Occipital lobe (tissue), 3 donors: ENCODE measurements at places on chromosomes 12 and 14. TPM values are rescaled to one million over a fixed set of nuclear protein-coding genes. Genes with fewer than 3 reads are reported as not detected.

Gene CAPZA3
- total RNA-seq, result not detected

Gene NELL2
- 1,331 TPM for total RNA-seq

Gene PPP1R1A
- total RNA-seq, result 6.7 TPM

Gene KRT2
- not detected for total RNA-seq

Gene KRT78
- 1.9 TPM for total RNA-seq

- DNase-seq, result no peak
Measured at GRCh38 chr12:111242184-111242583, 126.7 kb downstream of the PHETA1 start.

DNA sequence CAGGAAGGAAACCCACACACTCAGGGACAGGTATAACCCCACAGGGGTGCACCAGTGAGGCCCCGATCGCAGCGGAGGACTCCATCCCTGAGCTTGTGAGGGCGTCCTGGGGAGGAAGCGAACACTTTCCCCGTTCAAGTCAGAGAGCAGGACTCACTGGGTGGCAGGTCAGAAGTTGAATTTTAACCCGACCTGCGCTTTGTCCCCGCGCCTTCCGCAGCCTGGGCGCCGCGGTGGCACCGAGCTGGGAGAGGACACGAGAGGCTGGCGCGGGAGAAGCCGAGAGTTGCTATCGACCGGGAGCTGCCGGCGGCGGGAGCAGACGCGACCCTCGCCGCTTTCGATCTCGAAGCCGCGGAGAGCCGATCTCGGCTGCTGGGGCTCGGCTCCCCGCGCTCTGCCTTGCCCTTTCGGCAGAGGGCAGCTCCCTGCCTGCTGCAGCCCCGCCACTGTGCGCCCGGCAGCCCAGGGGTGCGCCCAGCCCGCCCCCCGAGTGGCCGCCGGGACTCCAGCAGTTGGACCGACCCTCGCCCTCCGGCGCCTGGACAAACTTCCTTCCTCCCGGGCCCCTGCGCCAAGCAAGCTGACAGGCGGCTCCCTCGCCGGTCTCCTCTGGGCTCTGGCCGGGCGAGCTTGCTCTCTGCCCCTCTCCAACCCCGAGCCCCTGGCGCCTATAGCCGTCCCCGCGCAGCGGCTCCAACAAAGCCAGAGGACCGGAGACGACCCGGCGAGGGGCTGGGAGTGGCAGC, 918 bp downstream of the LIN7A start:
- DNase-seq, result peak; percentile 50

- DNase-seq, result no peak
Measured at GRCh38 chr12:52984136-52984535, 22.1 kb upstream of the EIF4B start.

DNA sequence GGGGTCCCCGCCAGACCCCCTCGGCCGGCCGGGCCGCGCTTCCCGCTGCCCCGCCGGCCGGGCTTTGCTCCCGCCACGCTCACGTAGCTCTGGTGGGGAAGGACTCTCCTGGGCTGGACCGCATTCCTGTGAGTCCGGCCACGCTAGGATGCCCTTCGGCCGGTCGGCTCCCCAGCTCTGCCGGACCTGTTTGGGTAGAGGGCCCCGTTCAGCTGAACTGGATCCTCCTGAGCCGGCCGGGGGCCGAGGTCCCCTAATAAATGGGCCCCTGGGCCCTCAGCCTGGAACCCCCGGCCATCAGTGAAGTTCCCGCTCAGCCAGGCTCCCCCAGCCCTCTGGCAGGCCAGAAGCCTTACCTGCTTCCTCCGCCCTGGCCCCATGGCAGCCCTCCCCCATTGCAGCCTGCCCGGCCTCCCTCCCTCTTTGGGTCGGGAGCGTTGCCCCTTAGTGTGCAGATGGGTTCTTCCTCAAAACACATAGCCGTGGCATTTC, 593 bp downstream of the UNC119B start:
- no peak for DNase-seq

DNA sequence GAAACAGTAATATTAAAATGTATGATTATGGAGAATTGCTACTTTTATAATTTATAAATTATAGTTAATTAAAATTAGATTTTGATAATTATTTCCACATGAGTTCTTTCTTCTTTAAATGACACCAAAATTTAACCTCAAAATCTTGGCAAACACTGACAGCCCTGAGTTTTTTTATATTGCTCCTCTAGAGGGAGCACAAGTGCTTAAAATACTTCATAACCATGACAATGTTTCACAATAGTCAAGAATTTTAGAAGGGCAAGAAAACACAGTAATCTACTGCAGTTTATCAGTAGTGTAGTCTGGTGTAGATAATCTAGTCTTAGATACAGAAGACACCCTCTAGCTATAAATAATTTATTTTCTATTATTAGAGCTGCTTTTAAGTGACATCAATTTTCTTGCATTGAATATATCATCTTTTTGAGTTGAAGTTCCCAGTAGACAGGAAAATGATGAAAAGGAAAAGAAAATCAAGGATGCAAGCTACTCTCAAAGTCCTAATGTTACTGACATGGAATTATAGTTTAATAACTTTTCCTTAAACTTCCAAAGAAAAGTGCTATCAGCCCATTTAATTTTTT, 14.3 kb upstream of the PTGER2 start:
- DNase-seq, result no peak
